Activated CD4-positive, CD25-positive, alpha-beta regulatory T cell (primary cell): ENCODE measurements at places on chromosomes 12 and 14.

DNA sequence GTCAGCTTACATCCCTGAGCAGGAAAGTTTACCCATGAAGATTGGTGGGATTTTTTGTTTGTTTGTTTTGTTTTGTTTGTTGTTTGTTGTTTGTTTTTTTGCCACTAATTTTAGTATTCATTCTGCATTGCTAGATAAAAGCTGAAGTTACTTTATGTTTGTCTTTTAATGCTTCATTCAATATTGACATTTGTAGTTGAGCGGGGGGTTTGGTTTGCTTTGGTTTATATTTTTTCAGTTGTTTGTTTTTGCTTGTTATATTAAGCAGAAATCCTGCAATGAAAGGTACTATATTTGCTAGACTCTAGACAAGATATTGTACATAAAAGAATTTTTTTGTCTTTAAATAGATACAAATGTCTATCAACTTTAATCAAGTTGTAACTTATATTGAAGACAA lies 37.6 kb downstream of the CD9 start:
- DNase-seq: no peak

DNA sequence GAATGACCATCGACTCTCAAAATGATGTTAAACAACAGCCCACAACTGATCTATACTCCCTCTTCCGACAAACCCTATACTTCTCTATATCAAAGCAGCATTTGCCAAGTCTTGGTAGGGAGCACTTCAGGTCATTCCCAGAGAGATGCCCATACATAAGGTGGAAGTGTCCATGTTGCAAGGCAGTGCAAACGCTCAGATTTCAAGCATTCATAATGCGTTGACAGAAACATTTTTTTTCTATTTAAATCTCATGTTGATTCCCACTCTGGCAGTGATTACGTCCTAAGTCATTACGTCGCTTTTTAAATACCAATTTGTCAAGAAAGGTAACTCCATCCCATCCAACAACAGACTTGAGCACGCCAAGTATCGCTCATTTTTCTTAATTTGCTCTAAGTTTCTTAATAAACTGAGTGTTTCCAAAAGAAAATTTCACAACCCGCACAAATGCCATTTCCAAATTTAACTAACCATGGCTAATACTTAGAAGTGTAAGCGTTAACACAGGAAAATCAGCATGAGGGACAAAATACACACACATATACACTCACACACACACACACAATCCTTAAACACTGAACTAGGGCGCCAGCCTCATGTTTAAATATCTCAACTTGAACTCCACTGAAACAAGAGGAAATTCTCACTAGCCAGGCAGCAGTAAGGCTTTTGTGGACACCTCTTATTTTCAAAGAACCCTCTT lies 1.1 kb downstream of the GXYLT1 start:
- DNase-seq: no peak

DNA sequence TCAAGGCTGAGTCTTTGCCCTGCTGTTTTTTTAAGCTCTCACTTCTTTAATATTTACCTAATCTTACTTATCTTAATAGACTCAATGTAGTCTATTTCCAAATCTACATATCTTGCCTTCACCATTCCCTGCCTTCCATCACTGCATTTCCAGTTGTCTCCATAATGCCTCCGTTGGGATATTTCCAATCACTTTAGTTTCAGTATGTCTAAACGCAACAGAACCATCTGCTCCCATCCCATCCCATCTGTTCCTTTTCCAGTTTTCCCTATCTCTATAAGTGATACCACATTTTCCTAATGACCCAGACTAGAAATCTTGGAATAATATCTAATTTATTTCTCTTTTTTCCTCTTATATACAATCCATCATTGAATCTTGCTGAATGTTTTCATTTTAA lies 15.1 kb upstream of the CCDC198 start:
- no peak for DNase-seq

- no peak for DNase-seq
Measured at GRCh38 chr12:18752947-18753346, 15.0 kb downstream of the CAPZA3 start.

DNA sequence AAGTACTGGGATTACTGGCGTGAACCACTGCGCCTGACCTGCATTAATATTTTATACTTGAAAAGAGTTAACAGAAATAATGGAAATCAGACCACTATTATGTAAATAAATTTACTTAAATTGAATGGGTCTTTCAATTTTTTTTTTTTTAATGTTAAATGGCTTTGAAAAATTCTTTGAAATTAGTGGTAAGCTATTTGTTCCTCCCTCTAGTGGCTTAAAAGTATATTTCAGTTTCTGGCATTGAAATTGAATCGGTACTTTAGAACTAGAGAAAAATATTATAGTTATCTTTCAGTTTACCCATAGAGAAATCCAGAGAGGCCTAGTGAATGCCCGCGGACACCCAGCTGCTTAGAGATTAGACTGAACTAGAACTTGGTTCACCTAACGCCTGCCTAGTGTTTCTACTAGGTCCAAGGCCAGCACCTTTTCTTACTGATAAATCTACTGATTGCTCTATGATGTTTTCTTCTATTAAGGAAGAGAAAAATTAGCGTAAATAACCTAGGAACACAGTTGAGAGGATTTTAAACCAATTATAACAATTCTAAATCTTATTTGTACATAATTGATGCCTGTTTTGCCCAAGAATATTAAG lies 106.5 kb downstream of the EML1 start:
- DNase-seq: no peak

GRCh38 chr14:69879175-69880043 lies at the start of gene SMOC1:
Gene SMOC1, plus strand, starts transcription at chr14:69879416. Its CDS starts 263 bp downstream, at chr14:69879679.
- no peak for DNase-seq

- DNase-seq: no peak
Measured at GRCh38 chr12:1443421-1444141, 150.8 kb downstream of the FBXL14 start.
